ENCODE measurements at places on chromosomes 5 and 9.
A peak's percentile ranks its signal among the peaks of the same experiment; 100 is the strongest.

DNA sequence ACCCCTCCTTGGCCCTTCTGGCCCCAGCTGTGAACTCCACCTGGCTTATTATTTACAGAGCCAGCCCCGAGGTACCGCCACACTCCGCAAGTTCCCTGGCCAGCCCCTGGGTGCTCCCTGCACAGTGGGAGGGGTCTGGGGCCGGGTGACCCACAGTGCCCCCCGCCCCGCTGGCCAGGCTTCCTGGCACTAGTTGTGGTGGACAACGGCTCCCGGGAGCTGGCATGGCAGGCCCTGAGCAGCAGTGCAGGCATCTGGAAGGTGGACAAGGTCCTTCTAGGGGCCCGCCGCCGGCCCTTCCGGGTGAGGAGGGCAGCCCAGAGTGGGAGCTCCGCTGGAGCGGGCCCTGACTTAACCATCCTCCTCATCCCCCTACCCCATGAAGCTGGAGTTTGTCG lies 3.9 kb downstream of the MAMDC4 start:
- DNase-seq: no peak

- peak; percentile 58 for DNase-seq
Measured at GRCh38 chr9:112866662-112867274, 23.9 kb downstream of the SLC46A2 start.

- DNase-seq: no peak
Measured at GRCh38 chr5:135333732-135334515, 65.1 kb downstream of the MACROH2A1 start.

- DNase-seq: no peak
Measured at GRCh38 chr5:172793577-172794488, 22.8 kb upstream of the DUSP1 start.

GRCh38 chr5:96880444-96881164 lies 4.3 kb downstream of the ERAP2 start:
- DNase-seq: peak; percentile 52

DNA sequence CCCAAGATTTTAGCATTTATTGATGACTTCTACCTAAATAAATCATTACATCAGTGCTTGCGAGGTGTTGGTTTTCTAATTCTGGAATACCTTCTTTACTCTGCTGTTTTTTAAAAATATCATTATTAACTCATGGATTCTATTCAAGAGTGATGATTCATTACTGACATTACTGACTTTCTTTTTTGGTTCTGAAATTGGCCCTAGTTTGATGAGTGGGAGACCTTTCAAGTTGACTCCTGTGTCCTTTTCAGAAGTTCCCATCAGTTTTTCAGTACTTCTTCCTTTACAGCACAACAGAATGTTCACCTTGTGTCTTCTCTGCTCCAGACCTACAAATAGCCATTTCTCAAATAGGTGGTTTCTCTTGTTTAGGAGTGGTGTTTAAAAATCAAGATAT lies 114.1 kb downstream of the PCSK5 start:
- DNase-seq: no peak

Data from stromal cell of bone marrow (primary cell).